Activated CD4-positive, alpha-beta T cell treated with anti-CD3 and anti-CD28 coated beads for 24 hours (primary cell): ENCODE measurements at places on chromosomes 12 and 14.

DNA sequence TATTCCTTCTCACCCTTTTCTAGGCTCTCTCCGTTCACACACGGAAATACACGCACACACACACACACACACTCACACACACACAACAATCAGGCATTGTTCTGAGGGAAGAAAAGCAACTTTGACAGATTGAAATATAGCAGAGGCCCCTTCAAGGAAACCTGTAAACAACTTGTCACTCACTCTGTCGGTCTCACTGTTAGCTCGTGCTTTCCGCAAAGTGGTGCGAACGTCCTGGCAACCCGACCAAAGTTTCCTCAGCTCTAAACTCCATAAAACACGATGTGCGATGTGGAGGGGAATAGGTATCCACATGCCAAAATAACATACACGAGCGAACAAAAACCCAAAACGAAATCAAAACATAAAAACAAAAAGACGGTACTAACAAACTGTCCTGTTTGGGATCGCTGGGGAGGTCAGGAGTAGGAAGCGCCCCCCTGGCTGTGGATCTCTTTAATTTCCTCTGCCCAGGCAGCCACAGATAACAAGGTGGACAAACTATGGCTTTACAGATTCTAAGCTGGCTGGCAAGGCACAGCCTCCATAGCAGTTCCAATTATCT lies 822 bp upstream of the SOX5 start:
- DNase-seq = no peak

DNA sequence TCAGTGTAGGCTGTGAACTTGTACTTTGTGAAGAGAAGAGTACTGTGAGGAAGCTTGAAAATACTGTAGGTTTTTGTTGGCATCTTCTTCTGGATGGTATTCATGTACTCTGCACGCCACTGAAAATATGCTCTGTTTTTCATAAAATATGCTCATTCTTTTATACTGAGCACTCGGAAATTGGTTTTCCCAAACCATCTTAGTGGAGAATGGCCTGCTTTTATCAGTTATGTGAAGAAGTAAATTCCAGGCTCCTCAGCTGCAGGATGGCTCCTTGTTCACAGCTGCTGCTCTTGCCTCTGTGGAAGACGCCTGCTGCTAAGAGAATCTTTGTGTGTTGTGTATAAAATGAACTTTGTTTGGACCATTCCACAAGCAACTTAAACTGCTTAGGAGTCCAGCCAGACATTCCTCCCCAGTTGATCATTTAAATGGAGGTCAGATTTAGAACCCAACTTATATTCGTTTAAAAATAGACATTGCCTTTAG lies 443.5 kb upstream of the RGS6 start:
- DNase-seq = no peak

DNA sequence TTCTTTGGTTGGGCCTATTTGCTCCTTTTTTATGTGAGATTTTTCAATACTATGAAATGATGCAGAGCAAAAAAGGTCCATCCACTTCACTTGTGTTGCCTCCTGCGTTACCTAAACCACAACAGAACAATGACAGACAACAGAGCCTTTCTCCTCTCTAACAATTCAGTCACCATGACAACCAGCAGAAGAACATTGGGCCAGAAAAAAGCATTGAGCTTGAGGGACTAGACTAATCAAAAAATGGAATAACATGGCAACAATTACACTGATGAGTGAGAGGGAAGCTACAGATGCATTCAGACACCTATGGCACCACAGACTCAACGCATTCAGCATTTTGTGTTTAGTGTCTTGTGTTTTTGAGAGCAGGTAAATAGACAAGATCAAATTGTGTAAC lies 44.6 kb upstream of the PTCSC3 start:
- DNase-seq = no peak

- DNase-seq = no peak
Measured at GRCh38 chr14:21070610-21071224, 613 bp downstream of the ARHGEF40 start.

DNA sequence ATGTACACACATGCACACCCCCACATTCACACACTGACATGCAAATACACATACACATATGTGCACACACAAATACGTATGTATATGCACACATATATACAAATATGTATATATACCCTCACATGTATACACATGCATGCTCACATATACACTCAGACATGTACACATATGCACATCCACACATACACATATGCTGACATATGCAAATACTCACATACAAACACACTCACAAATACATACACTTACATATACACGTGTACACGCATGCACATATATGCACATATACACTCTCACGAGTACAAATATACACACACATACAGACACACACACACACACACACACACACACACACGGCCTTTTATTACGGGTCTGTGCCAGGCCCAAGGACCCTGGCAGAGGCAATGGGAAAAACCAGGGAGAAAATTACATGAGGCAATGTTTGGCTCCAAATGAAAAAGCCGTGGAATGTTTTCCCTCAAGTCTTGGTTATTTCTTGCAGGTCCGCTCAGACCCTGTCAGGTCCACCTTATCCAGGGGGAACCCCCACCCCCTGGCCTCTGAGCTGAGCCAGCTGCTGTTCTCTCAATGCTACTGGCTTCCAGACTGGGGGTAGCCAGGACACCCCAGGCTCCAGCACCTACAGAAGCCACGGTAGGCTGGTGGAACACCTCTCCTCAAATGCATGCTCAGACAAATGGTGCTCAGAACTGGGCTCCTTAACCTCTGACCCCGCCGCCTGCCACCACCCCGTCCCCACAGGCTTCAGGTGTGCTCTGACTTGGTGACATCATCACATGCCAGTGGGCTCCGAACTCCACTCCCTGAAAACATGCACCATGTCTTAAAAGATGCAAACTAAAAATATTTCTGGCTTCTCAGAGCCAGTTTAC lies 54.7 kb downstream of the BCL11B start:
- no peak for DNase-seq

GRCh38 chr14:89241257-89241656 lies 175.8 kb downstream of the FOXN3 start:
- DNase-seq = no peak

DNA sequence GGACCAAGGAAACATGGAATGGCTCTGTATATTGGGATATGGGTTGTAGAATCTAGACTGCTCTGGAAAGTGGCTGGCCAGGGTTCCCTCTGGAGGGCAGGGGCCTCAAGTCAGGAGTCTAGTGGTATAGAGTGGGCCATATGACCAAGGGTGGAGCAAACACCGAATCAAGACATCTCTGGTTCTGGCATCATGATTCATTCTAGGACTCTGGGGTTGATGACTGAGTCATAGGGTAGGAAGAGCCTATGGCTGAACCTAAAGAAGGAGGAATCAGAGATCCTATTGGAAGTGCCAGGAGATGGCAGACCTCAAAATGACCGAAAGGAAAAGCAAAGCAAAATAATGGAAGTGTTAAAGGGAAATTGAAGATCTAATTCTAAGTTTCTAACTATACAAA lies 356.4 kb upstream of the PRICKLE1 start:
- DNase-seq = no peak

DNA sequence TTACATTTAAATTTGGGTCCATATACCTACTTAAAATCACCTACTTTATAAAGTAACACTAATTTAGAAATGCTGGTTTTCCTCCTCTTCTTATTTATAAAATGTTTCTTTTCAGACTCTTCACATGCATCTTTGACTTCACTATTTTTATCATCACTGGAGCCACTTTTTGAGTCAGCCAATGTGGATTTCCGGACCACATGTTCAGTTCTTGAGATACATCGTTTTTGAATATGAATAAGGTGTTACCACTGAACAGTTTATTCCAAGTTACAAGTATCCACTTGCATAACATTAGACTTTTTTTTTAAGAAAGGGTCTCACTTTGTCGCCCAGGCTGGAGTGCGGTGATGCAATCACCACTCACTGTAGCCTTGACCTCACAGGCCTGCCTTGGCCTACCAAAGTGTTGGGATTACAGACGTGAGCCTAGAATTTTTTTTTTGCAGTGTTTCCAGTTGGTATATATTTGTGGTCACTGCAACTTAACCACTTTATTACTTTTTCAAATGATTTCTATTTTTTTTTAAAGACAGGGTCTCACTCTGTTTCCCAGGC lies 5.7 kb downstream of the FNTB start:
- no peak for DNase-seq

GRCh38 chr12:96193725-96194575 lies at the start of gene ELK3:
TSS of gene ELK3 (plus strand) at chr12:96194375.
- DNase-seq = peak; percentile 29

DNA sequence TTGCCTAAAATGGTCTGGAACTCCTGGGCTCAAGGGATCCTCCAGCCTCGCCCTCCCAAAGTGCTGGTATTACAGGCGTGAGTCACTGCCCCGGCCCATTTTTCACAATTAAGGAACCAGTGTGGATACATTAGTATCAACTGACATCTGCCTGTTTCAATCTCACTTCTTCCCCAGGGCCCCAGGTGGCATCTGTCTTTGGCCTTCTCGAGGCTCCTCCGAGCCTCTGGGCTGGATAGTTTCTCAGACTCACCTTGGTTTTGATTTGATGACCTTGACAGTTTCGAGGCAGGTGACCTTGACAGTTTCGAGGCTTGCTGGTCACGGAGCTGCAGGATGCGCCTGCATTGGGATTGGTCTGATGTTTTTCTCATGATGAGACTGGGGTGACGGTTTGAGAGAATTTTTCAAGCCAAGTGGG lies 41.0 kb upstream of the NCOR2 start:
- DNase-seq = no peak

- no peak for DNase-seq
Measured at GRCh38 chr14:52583544-52583943, 30.9 kb downstream of the GPR137C start.

DNA sequence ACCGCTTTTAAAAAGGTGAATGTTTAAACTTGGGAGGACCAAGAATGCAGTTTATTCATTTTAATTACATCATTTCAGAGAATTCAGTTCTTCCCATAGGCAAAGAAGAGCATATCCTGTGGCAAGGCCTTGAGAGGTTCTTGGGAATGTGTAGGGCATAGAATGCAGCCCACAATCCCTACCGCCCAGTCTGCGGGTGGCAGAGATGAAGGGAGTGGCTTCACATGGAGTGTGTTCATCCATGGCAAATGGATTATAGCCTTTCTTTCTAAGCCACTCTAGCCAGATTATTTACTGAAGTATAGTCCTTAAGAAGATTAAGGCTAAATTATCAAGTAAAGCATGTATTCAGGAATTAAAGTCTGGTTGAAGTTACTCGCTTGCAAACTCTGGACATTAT lies 97.4 kb downstream of the TSPAN8 start:
- no peak for DNase-seq

GRCh38 chr12:48356041-48356768 lies 5.5 kb upstream of the ZNF641 start:
- DNase-seq = no peak

DNA sequence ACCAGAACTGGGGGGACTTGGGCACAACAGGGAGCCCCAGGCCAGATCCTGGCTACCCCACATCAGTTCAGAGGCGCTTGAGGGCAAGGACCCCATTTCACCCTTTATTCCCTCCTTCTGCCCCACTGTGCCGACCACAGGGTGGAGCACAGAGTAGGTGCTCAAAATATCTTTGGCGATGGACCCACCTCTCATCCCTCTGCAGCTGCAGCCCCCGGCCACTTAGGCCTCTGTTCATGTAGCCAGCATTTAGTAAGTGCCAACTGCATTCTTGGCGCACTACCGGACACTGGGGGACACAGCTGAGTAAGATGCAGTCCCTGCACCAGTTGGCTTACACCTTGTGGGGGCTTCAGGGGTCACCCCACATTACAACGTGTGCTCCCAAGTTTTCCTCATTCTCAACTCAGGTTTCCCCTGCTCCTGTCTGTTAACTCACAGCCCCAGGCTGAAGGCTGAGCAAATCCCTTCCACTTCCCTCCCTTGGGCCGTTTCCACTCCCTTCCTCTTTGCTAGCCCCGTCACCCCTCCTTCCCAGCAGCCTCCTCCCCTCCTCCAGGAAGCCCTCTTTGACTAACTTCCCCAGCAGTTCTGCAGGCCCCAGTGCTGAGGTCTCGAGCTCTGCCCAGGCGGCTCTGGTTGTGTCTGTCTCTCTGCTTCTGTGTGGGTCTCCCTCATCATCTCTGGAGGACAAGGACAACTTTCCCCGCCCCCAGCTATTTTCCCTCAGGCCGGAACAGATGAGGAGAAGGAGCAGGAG lies 26.5 kb downstream of the KRT80 start:
- no peak for DNase-seq

DNA sequence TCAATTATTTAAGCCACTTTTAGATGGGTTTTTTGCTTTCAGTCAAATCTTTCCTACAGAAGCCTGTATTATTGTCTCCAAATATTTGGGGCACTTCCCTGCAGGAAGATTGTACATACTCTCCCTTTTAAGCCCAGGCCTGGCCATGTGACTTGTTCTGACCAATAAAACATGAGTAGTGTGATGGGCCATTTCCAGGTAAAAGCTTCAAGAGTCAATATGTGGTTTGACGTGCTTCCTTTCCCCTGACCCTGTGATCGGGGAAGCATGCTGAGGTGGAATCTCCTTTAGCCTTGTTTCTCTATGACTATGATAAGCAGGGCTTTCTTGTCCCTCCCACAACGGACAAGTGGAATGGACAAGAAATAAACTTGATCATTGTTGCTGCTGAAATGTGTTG lies 14.2 kb upstream of the NIN start:
- no peak for DNase-seq

- DNase-seq = peak; percentile 13
Measured at GRCh38 chr14:69152181-69152901, 578 bp downstream of the DCAF5 start.

GRCh38 chr12:70577283-70577634 lies 60.0 kb downstream of the PTPRB start:
- no peak for DNase-seq

- no peak for DNase-seq
Measured at GRCh38 chr12:15770021-15770420, 19.2 kb downstream of the EPS8 start.

- no peak for DNase-seq
Measured at GRCh38 chr12:92547420-92547819, 155.4 kb upstream of the PLEKHG7 start.

DNA sequence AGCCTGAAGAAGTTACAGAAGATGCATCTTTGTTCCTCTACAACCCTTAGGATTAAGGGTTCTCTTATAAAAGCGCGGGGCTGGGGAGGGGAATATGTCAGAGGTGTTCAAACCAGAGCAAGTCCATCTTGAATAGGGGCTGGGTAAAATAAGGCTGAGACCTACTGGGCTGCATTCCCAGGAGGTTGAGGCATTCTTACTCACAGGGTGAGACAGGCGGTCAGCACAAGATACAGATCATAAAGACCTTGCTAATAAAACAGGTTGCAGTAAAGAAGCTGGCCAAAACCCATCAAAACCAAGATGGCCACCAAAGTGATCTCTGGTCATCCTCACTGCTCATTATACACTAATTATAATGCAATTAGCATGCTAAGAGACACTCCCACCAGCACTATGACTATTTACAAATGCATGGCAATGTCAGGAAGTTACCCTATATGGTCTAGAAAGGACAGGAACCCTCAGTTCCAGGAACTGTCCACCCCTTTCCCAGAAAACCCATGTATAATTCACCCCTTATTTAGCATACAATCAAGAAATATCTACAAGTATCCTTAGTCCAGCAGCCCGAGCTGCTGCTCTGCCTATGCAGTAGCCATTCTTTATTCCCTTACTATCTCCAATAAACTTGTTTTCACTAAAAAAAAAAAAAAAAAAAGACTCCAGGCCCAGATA lies 108.1 kb upstream of the FOXN3 start:
- no peak for DNase-seq

GRCh38 chr14:68651652-68652432 lies 141.0 kb downstream of the ZFP36L1 start:
- DNase-seq = no peak
